Fibroblast of upper back skin (primary cell): ENCODE measurements at places on chromosomes 7 and 10.
A peak's percentile ranks its signal among the peaks of the same experiment; 100 is the strongest.

GRCh38 chr7:42262964-42263363 lies 26.0 kb upstream of the GLI3 start:
- peak; percentile 87 for DNase-seq

DNA sequence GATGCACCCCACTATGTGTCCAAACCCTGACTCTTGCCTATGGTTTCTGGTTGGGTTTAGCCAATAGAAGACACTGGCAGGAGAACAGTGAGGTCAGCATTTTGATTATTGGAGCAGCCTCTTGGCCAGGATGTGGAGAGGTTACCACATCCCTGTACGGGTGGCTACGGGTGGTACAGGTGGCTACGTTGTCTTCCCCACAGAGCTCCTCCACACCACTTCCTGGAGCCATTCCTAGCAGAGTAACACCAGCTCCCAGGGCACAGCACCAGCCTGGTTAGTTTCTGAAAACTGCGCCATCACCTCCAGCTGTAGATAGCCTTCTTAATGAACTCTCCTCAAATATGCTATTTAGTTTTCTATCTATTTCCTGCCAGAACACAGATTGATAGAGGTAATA lies 445.2 kb downstream of the INHBA start:
- no peak for DNase-seq

DNA sequence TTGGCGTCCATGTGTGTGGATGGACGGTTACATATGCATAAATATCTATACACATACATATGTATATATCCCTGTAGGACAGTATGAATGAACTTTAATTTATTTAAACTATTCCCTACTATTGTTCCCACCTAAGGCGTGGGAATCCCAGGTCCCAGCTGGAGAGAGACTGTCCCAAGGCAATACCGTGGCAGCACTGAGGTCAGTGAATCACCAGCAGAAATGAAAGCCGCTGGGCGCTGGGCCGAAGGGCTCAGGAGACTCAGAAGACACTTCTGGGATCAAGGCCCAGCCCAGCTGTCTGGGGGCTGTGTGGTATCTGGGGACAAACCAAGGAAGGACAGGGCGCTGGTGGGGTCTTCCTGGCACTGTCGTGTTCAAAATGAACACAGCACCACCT lies 49.6 kb upstream of the MYL10 start:
- peak; percentile 54 for DNase-seq

- peak; percentile 95 for DNase-seq
Observed at GRCh38 chr10:103661198-103661950, 167.9 kb downstream of the NEURL1 start.

DNA sequence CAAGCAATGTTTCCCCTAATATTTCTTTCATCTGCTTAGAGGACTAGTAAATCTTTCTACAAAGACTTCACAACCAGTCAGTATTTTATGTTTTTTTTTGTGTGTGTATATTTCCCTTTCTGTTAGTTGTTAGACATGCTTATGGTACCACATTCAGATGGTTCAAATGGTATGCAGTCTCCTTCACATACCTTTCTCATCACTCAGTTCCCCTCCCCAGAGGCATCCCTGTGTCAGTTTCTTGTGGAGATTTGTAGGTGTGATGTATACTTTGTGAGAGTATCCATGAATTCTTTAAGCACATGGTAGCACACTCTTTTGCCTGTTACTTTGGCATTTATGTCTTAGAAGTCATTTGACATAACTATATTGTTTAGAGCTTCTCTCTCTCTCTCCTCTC lies 4.4 kb downstream of the ZNF485 start:
- DNase-seq = peak; percentile 69

DNA sequence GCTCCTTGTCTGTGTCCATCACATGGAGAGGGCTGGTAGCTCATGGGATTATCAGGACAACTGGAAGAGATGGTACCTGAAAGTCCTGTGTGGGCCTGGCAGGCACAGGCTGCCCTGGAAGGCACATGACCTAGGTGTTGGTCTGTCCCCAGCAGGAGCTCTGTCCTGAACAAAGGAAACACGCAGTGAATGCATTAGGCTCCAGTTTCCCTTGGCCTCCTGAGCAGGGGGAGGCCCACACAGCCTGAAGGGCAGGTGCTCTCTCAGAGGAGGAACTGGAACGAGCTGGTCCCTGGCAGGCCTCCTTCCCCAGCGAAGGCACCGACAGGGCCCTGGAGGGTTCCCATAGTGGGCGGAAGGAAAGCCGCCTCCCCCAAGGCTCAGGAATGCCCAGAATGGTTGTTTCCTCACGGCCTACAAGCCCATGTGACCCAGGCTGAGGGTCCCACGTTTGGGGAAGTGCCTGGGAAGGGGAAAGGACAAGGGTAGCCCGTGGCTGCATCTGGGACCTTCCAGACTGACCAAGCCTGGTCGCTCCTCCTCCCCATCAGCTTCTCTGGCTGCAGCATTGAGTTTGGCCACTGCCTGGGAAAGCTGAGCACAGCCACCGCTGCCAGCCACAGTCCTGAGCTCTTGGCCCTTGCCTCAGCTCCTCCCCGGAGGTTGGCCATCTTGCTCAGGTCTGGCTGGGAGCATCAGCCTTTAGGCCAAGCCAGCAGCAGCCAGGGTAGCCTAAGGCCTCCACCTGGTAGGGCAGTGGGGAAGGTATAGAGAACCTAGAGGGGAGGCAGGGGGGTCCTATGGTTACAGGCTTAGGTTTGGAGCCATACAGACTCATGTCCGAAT lies 21.8 kb downstream of the CXCL12 start:
- DNase-seq = no peak

GRCh38 chr7:45680776-45681175 lies 106.6 kb downstream of the ADCY1 start:
- DNase-seq = no peak

DNA sequence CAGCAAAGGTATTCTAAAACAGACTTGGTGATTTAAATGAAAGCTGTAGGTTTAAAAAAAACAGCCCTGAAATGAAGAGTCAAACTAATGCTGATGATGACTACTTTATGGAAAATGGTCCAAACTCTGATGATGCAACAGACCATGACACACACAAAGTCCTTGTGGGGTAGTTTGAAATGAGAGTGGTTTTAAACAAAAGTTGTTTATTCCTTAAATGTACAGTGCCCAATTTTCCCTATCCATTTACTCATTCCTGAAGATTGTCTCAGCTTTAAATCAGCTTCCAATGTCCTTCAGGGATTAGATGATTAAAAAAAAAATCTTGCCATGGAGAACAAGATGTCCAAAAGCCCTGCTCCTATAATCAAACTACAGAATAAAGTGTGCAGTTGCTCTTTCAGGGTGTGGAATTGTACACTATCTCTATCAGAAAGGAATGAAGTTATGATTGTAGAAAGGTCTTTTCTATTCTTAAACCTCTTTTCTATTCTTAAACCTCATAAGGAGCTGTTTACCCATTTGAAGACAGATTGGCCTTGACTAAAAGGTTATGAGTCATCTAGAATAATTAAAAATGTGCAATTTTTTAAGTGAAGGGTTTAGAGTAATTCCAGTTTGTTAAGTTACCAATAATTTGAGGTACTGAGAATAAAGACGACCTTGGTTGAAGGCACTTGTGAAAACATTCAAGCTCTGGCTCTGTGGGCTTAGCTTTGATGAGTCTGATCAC lies 70.2 kb upstream of the ITGA8 start:
- peak; percentile 90 for DNase-seq

- no peak for DNase-seq
Observed at GRCh38 chr10:2210088-2210487, 472.8 kb upstream of the ADARB2 start.

DNA sequence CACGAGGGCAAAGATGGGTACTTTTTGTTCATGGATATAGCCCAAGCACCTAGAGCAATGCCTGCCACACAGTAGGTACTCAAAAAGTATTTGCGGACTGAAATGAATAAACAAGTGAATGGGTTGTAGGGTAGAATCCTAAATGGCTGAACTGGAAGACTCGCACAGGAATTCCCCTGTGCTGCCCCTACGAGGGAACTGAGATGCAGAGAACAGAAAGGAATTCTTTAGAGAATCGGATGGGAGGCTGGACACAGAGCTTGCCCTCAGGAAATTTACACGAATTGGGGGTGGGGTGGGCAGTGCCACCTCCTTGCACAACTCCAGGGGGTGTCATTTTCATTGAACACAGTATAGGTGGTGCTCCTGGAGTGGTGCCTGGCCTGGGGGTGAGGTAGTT lies 35.2 kb upstream of the SRGN start:
- no peak for DNase-seq

DNA sequence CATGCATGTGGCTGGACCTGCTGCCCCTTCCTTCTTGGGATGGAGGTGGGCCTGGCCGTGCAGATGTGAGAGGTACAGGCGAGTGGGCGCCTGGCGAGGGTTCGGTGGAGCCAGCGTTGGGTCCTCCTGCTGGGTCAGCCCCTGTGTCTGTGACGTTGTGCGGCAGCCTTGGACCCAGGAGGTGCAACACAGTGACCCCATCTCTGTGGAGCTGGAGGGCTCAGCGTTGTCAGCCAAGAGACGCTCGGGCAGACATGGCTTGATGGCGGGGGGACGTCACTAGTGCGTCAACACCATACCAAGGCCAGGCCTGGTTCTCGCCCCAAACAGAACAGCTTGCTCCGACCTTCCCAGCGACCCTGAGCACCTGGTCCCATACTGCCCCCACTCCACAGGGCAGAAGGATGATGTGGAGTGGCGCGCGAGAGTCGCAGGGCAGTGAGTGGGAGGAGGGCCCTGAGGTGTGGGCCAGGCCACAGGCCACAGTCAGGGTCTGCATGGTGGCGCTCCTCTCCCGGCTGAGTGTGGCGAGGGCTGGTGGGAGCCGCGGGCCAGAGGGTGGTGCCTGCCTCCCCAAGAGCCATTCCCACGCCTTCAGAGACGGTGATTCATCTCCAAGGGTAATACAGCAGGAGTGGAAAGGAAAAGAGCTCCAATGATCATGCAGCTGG lies 184.4 kb downstream of the DNAJB6 start:
- no peak for DNase-seq

DNA sequence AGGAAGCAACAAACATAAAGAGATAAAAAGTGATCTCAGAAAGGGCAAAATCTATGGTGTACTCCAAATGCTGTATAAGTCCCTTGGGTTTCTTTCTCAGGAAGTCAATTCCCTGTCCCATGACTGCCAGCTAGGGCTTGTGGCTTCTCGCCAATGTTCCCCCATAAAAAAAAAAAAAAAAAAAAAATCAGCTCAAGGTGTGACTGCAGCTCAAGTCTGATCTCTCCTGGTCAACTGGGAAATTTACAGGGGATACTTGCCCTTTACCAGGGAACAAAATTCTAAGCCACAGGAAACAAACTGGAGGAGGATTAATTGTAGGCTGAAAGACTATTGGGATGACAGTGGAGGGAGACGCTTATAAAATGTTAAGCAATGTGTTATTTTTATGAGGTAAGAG lies 76.0 kb downstream of the PCGF5 start:
- DNase-seq = peak; percentile 21

GRCh38 chr10:35611750-35612149 lies 6.6 kb downstream of the GJD4 start:
- no peak for DNase-seq
